DMS 273 treated with DMSO at 0.1 percent for 48 hours (cell line): ENCODE measurements at places on chromosomes 7 and 10.

DNA sequence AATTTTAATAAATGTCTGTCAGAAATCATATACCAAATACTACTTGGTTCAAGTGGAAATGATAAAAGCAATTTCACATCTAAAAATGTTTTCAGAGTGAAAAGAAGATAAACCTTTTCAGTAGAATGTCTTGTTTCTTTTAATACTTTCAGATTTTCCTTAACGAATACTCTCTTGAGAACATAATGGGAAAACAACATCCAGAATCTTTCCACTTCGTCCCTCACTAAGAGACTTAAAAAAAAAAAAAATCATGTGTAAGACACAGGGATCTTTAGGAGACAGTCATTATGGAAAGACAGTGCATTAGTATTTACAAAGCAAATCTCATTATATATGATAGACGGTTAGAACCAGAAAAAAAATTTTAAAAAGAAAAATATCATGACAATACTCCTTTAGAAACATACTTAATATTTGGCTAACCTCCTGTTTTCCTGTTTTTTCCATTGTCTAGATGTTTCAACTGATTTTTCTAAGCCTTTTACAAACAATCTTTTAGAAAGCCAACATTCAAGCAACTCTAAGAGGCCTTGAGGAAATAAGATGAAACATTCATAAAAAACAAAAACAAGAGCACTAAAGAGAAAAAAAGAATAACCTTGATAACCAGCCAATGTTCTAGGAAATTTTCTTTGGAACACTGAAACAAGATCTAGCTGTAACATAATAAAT, 339.9 kb upstream of the LRRN3 start:
- DNase-seq = no peak

DNA sequence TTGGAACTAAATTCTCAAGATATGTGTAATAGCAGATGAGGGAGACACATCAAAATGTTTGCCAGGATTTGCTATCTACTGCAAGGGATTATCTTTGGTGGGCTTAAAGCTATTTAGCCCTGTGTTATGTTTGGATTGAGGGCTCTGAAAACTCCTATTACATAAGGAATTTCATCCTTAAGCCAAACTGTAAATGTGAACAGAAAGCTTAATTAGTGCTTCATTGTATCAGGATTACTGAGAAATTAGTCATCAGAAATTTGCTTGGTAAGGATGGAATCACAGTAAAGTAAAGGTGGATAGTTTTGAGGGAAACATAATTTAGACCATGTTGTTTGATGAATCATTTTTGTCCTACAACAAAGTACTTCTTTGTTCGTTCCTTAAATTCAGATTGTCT, 8.3 kb downstream of the ANKRD7 start:
- DNase-seq = no peak

GRCh38 chr7:157721468-157722136, 384.8 kb downstream of the DNAJB6 start:
- DNase-seq = no peak

- DNase-seq = no peak
Measured at GRCh38 chr10:44951576-44952226, 7.9 kb upstream of the RASSF4 start.

DNA sequence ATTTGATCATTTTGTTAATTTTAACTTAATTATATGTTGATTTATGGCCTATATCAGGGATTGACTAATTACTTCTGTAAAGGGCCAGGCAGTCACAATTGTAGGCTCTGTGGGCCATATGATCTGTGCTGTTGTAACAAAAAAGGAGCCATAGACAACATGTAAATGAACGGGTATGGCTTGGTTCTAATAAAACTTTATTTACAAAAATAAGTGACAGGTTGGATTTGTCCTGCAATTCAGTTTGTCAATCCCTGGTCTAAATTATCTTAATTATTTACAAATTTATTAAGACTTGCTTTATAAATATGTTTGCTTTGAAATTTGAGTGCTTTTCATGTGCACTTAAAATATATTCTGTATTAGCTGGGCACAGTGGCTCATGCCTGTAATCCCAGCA, 2.9 kb upstream of the HK1 start:
- no peak for DNase-seq

GRCh38 chr7:66140924-66141323, 26.3 kb downstream of the CRCP start:
- DNase-seq = no peak

- DNase-seq = no peak
Measured at GRCh38 chr7:151241755-151242096, 6.8 kb downstream of the SMARCD3 start.

GRCh38 chr7:7956531-7957128, 12.0 kb upstream of the GLCCI1 start:
- DNase-seq = no peak

GRCh38 chr7:128881458-128882125, 18.9 kb downstream of the ATP6V1F start:
- DNase-seq = no peak

- DNase-seq = no peak
Measured at GRCh38 chr10:16520900-16521299, 779 bp downstream of the C1QL3 start.

GRCh38 chr10:29647478-29647877, 12.7 kb upstream of the SVIL start:
- DNase-seq = no peak

DNA sequence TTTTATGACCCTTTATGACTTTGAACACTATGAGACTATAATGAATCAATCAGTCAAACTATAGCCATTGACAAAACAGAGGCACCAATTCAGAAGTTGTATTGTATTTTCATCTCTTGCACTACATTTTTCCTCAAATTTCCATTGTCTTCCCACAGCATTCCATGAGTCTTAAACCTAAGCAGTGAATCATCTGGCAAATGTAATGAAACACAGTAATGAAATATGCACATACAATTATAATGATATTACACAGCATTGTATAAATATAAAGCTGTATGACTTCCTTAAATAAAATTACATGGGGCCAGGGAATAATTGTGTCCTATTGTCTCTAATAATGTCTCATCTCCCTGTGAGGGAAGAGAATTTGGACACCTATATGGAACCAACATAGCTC, 45.0 kb downstream of the VWDE start:
- no peak for DNase-seq

- no peak for DNase-seq
Measured at GRCh38 chr7:128398016-128398840, 11.6 kb downstream of the IMPDH1 start.

DNA sequence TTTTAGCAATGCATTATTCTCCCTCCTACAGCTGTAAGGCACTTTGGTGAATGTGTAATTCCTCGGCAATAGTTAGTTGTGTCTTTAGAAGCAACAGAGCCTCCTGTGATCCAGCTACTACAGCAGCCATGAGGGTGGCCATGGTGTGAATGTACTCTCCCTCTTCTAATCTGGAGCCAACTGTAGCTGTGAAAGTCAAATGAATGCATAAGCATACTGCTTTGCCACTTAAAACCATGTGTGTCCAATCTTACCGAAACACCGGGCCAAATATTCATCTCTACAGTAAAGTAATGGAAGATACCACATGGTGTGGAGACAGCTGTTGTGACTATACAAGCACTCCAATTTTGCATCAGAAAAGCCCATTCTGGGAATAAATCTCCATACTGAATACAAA, 195.0 kb downstream of the DNAJC1 start:
- no peak for DNase-seq

DNA sequence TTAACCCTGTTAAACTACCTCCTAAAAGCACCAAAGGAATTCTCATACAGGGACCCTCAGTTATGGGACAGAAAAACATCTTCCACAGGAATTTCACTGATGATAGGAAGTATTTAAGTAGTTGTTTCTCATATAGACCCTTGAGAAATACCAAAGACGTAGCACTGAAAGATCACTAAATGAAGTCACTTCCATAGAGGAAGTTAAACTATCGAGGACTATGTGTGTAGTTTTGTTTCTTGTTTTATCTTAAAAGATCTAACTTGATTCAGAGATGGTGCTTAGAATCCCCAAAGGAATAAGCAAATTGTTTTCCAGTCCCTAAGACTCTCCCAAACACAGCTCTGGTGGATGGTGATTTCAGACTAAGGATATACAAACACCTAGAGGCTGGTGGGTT, 94.8 kb upstream of the AFAP1L2 start:
- DNase-seq = no peak

- no peak for DNase-seq
Measured at GRCh38 chr10:36499693-36500092, 625.7 kb upstream of the ANKRD30A start.

- no peak for DNase-seq
Measured at GRCh38 chr10:79082035-79082373, 13.2 kb downstream of the ZMIZ1 start.

DNA sequence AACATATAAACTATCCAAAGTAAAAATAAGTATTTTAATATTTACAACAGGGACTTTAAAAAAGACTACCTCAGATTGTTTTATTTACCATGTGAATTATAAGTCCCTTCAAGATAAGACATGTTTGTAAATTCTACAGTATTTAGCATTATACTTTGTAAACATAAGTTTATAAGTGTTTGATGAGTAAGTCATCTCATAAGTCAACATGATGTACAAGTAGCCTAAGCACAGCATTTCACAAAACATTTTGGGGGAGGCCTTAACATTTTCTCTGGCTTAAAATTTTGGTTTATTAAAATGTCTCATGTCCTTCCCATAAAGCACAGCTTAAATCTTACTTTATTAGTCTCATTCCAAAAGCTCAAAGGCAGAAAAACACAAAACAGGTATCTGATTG, 15.4 kb downstream of the EPC1 start:
- no peak for DNase-seq

DNA sequence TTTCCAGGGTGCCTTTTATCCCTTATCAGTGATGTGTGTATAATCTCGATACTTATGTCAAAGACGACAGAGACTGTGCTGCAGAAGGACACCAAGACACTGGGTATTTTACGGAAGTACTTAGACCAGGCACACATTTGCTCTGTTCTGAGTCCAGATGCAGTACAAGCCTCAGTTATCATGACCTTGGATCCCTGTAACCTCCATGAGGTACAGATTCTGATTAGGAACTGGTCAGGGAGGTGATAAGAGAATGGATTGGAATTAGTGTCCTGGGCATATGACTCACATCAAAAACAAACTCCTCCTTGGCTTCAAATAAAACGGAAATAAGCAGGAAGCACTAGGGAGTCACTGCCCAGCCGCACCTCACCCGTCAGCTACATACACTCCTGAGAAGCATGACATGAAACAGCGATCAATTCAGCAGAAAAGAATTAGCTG, 146.5 kb downstream of the SFMBT2 start:
- DNase-seq = no peak

- DNase-seq = no peak
Measured at GRCh38 chr7:18971839-18972238, 145.6 kb downstream of the TWIST1 start.

- DNase-seq = peak; percentile 49
Measured at GRCh38 chr10:93440591-93441091, 41.5 kb downstream of the MYOF start.

GRCh38 chr10:6182454-6183098, 20.2 kb upstream of the PFKFB3 start:
- DNase-seq = no peak

DNA sequence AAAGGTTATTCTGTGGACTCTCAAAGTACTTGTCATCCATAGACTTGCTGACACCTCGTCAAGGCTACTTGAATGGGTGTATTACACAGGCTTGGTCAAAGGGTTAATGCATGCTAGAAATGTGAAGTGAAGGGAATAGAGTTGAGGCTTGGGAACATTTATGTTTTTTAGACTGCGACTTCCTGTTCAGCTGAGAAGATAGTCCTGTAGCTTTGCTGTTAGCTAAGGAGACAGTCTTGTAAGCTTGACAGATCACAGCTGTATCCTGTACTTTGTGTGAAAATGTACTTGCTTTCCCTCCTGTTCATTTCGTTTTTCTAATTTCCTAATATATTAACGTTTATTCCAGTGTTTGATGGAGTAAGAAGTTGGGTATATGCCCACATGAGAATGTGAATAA, 52.1 kb downstream of the ADD3 start:
- no peak for DNase-seq

GRCh38 chr10:82536668-82537067, 661.7 kb downstream of the NRG3 start:
- DNase-seq = no peak

- DNase-seq = no peak
Measured at GRCh38 chr10:65751218-65751617, 1174.6 kb upstream of the LRRTM3 start.

GRCh38 chr10:73219384-73219783, 27.7 kb downstream of the DNAJC9 start:
- DNase-seq = no peak

DNA sequence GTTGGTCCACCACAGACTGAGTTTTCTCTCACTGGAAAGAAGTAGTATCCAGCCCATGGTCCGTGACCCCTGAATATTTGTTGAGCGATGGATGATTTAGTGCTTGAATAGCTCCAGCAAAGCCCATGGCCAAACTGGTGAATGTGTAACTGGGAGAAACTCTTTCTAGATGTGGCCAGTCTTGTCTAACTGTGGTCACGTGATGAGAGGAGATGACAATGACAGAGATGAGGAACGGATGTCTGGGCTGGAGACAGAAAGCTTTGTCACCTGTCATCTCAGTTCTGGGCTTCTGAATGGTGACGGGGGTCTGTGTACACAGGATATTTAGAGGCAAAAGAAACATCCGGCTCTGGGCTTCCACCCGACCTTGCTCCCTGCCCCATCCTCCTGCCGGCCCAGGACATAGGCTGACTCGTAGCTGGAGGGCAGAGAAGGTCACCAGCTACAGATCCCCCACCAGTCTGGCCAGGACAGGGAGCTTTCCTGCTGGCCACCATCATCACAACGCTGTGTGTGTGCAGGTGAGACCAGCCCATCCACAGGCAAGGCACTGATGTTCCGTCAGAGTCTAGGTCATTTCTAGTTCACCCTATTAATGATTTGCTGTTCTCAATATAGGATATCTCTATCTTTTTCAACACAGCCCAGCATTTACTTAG, 152.5 kb upstream of the TNS3 start:
- no peak for DNase-seq

GRCh38 chr10:93600446-93601145, 439 bp downstream of the RBP4 start:
- no peak for DNase-seq

DNA sequence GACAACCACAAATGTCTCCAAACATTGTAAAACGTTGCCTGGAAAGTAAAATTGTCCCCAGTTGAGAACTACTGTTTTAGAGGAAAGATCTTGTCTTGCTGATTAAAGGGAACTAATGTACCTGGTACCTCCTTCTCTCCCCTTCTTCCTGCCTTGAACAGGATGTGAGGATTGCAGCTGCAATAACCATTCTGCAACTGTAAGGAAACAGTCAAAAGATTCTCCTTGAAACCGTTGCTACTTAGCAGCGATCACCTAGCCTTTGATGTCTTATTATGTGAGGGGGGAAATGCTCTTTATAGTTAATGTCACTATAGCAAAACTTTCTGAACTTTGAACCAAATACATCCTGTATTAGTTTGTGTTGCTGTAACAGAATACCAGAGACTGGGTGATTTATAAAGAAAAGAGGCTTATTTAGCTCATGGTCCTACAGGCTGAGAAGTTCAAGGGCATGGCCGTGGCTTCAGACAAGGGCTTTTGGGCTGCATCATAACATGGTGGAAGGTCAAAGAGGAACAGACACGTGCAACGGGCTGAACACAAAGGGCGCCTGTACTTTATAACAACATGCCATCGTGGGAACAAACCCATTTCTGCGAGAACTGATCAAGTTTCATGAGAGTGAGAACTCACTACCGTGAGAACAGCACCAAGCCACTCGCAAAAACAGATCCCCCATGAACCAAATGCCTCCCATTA, 54.2 kb upstream of the PARD3 start:
- no peak for DNase-seq

- DNase-seq = no peak
Measured at GRCh38 chr10:3873728-3874461, 88.9 kb upstream of the KLF6 start.
